H54 (cell line): ENCODE measurements at places on chromosomes 11 and 22.
A peak's percentile ranks its signal among the peaks of the same experiment; 100 is the strongest.

DNA sequence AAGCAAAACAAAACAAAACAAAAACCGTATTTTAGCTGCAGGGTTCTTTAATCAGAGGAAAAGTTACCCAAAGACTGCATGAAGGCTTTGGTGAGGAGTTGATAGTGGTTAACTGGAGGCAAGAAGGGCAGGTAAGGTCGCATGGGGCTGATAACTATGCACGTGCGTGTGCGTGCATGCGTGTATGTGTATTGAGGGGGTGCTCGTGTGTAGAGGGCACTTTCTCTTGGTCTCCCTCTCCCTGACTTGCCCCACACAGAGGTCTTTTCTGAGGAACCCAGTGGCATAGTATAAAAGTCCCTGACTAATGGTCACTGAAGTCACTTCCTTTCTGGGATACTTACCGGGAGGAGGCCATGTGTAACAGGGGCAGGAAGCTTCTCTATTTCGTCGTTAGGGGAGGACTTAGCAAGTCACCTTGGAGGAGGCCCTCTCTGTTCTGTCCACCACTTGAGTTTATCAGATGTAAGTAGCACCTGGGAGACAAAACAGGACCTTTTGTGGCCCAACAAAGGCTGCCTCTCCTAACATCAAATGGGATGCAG lies 20.1 kb upstream of the FCHSD2 start:
- DNase-seq: no peak

DNA sequence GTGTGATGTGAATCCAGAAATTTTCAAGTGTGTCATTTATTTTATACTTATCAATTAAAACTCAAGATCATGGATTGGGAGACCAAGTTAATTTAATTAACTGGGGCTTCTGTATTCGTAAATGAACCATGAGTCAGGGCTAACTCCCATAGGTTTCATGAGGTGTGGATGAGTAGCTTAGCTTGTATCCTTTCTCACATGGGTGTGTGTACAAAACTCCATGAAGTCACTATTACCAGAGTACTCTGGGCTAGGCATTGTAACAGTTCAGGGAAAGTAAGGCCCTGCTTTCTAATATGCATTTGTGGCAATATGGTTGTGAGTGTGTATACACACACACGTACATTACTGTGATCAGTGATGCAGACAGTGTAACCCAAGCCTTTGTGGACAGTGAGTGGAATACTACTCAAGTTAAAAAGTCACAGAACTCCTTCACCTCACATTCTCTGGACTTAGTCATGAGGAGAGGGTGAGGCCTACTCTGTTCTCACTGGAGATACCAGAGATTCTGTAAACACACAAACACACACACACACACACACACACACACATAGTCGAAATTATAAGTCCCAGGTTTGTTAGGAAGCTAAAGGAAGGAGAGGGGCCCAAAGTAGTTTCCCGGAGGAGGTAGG lies 3.5 kb downstream of the CNTF start:
- no peak for DNase-seq

DNA sequence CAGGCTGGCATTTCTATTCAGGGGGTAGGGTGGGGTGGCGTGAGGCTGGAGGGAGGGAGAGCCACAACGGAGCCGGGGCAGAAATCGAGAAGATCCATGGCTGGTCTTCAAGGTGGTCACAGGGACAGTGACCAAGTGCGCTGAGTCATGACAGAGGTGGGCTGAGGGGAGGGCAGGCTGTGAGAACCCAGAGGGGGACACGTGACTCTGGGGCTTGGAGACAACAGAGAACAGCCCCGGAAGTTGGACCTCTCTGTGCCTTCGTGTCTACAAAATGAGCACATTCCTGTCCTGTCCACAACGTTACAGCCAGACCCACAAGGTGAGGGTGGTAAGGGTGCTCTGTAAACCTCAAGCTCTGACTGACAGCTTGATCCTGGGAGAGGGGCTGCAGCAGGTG lies 35.1 kb upstream of the ARFGAP3 start:
- DNase-seq: no peak

DNA sequence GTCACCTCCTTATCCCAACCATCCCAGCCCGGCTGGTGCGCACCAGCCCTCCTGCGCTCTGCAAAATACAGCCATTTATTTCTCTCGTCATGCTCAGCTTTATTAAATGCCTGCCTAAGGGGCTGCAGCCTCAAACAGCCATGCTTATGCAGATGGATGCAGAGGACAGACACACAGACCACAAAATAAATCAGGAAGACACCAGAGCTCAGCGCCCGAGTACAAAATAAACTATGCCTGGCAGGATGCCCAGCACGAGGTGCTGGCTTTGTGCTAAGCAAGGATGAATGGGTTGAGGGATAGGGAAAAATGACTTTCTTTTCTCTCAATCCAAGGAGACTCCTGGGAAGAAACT lies 70.5 kb downstream of the RPUSD4 start:
- DNase-seq: no peak

DNA sequence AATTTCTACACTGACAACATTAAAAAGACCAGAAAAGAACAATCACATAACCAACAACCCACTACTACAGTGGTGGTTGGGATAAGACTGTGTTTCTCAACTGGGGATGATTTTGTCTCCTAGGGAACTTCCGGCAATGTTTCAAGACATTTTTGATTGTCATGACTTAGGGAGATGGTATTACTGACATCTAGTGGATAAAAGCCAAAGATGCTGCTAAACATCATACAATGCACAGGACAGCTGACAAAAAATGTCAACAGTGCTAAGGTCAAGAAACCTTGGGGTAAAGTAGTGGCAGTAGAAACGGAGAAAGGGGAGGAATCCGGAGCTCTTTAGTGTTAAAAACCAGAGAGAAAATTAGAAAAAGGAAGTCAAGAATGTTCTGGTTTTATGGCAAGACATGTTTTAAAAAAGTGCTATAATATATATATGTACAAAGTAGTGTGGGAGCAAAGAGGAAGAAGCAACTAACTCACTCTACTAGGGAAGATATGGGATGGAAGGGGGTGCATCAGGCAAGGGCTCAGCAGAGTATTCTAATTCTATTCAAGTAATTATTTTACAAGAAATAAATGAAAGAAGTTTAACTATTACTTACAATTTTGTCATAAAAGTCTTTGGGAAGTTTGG lies 37.2 kb downstream of the CKAP5 start:
- no peak for DNase-seq

DNA sequence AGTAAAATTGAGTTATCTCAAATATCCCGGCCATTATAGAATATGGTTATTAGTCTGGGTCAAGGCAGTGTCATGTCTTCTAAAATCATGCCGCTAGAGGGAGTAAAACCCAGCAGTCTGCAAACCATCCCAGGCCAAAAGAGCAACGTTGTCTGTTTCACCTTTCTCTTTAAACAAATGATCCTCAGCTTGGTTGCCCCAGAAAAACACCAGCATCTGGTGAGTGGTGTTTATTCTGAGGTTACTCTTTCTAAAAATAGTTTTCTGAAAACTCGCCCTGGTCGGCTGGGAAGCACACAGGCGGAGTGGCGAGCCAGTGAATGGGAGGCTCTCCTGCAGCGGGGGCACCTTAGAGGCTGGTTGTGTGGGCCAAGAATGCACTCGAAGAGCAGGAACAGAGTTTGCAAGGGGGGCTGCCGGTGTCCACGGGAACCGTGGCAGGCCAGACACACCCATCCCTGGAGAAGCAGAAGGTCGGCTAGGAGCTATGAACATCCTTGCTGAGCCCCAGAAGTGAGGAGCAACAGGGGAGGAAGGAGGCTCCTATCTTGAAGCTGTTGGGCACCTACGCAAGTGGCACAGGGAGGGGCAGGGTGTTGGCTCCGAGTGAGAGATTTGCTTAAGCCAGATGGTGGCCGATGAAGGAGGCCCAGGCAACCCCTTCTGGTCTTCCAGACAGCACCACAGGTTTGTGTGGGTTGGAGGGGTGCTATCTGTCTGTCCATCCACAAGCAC lies 297.1 kb downstream of the ETS1 start:
- DNase-seq: peak; percentile 27

GRCh38 chr11:72468289-72468688 lies 34.0 kb upstream of the CLPB start:
- no peak for DNase-seq

DNA sequence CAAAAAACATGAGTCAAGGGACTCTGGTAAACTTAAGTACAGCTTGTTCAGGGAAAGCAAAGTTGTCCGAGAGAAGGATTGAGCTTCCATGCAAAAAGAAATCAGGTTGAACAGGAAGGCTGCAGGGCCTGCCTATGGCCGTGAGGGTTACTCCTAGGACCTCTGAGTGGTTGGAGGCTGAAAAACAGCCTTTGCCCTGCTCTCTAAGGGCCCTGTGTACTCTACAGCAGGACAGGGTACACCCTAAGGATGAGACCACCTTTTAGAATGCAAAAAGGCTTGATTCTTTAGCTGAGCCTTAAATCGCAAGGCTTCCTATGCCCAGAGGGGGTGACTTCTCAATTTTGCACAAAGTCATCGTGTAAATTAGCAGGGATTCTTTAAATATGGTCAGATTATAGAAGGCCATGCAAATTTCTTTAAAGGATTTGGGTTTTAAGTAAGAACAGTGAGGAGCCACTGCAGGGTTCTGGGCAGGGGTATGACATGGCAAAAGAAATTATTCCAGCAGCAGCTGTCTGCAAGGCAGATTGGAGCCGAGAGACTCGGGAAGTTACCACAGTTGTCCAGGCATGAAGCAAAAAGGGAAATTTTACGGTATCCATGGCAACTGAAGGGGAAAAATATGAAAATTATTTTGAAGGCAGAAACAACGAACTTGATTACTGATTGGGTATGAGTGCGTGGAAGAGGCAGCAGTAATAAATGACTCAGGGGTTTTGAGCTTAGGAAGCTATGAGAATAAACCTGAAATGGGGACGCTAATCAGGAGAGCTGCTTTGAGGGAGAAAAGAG lies 91.8 kb downstream of the FAM76B start:
- DNase-seq: no peak

- DNase-seq: no peak
Measured at GRCh38 chr11:13091373-13091772, 82.3 kb downstream of the RASSF10 start.

- DNase-seq: no peak
Measured at GRCh38 chr11:74141241-74141695, 29.5 kb downstream of the C2CD3 start.

DNA sequence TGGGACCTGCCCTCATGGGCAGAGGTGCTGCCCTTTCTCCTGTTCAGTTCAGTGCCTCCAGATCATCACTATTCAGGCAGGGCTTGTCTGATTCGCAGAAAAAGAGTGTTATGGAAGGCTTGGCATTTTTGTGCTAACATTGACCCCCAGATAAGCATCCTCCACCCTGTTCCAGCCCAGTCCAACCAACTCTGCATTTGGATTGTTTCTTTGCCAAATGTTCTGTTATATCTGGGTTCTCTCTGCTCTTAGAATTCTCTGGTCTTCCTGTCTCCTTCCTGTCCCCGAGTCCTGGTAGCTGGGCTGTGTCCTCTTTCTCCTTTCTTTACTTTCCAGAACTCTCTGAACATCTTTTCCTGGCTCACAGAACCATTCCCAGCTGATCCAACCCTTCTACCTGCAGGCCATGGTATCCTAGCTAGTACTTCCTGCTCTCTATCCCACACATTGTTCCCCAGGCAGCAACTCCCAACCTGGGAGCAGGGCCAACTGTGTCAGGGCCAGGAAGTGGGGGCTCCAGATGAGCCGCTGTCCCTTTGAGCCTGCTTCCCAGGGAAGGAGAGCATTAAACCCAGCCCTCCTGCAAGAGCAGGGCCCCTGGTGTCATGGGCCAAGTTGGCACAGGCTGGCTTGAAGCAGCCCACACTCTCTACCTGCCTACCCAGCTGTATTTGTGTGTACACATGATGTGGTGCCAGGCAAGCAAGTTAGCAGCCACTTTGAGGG lies 280.7 kb upstream of the CADM1 start:
- DNase-seq: no peak

- DNase-seq: no peak
Measured at GRCh38 chr22:39789788-39790187, 103.8 kb downstream of the ENTHD1 start.

DNA sequence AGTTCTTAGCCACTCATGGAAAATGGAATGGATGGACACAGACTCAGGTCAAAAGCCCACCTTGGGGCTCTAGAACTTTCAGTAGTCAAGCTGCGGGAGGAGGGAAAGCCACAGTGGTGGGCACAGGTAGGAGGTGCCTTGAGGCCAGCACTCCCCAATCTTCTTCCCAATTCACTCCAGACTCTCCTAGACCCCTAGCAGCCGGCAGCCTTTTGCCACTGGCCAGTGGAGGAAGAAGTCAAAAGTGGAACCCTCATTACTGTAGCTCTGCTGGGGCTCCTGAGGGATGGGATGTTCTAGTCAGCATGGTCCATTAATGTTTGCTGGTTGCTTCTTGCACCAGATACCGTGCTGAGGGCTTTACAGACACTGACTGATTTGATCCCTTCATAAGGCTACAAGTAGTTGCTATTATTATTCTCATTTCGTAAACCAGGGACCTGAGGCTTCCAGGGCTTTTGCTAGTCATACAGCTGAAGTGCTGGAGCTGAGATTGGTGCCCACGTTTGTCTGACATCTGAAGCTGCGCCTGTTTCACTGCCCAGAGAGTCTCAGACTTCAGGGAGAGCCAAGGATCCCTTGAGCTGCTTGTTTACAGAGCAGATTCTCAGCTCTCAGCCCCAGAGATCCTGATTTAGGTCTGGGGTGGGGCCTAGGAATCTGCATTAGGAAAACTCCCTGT lies 1.1 kb downstream of the UCP3 start:
- DNase-seq: no peak

DNA sequence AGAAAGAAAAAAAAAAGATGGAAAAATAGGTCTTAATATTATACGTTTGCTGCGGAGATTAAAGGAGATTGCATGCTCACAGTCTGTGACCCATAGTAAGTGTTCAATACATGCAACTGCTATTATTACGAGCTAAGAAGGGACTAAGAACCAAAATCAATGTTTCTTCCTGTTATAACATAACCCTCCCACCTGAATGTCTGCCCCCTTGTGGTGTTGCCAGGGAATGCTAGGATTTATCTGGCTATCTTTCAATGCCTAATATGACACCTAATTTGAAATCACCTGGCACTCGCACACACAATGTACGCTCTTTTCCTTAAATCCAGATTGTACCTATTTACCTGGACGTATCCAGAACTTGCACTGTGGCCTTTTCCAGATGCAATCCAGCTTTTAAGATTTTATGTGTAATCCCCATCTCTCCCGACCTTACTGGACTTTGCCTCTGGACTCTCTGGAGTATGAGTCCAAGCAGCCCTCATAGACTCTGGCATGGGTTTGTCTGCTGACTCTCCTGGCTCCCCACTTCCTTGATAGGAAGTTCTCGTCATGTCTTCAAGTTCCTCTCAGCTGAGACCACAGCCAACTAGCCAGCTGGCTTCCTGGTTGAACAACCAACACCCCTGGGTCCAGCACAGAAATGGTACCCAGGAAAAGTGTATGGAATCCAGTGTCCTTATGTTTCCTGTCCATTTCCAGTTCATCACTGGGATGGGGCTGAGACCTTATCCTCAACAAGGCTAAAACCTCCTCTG lies 151.5 kb downstream of the CCDC34 start:
- DNase-seq: no peak

- peak; percentile 24 for DNase-seq
Measured at GRCh38 chr22:17121233-17122195, at the start of gene TMEM121B. TMEM121B (minus strand) TSS chr22:17121360; CDS start chr22:17121127, 233 bp downstream.
